ENCODE measurements at places on chromosomes 5 and 9. TPM values are rescaled to one million over a fixed set of nuclear protein-coding genes. Genes with fewer than 3 reads are reported as not detected.

- H3K27ac ChIP-seq: no peak overlapping the region
- H3K27me3 ChIP-seq: no peaks in the 10 kb centered on the region
- H3K4me1 ChIP-seq: no peaks in the 10 kb centered on the region
- no peaks in the 10 kb centered on the region for H3K36me3 ChIP-seq
Observed at GRCh38 chr9:13993632-13994185, 320.2 kb downstream of the NFIB start.

DNA sequence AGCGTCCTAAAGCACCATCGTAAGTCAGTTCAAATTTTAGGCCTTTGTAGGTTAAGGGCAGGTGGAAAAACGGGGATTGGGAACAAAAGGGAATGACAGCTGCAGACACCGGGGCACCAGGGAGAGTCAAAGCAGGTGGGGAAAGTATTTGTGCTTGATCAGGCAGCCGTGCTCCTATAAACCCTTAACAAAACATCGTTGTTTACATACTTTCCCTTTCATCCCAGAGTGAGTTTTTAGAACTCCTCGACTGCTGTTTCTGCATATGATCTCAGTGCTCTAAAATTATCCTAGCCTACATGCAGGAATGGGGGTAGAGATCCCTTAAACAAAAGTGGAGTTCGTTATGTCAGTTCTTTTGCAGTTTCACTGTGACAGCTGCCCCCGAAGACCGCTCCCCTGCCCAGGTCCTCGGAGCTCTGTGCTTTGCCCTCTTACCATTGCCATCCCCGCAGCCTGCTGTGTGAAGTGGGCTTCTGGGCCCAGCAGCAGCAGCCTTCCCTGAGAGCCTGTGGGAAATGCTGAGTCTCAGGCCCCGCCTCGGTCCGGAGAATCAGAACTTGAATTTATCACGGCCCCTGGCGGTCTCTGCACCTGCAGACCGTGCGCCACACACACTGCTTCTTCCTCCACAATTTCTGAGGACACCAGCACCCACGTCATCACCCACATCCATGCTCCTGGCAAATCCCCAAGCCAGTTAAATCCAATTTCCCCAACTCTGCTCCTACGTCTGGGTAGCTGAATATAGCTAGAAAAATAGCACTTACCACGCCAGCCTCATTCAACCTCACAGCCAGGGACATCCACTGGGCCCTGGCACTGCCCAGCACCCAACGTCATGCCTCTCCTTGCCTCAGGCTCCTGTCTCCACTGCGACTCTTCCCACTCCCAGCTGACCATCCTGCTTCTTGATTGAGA, 86.8 kb downstream of the NSUN2 start:
- DNase-seq: no peak
- H3K4me1 ChIP-seq: no peaks in the 10 kb centered on the region
- H3K36me3 ChIP-seq: no peaks in the 10 kb centered on the region
- H3K27ac ChIP-seq: no peak overlapping the region
- H3K27me3 ChIP-seq: no peaks in the 10 kb centered on the region

The PCDHGC5 gene
- 5.8 TPM for total RNA-seq

DNA sequence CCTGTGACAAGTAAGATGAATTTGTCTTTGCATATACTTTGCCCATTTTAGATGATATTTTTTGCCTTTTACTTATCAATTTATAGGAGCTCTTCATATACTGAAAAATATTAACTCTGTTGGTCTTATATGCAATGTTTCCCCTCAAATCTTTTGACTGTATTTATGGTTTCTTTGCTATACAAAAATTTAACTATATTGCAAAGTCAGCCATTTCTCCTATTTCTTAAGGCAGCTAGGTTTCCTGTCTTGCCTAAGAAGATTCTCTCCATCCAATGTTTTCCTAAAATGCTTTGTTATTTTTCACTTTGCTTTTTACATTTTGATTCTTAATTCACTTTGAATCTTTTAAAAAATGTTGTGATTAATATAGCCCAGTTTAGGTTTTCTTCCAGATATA, 273.1 kb downstream of the NSG2 start:
- no peak overlapping the region for H3K27ac ChIP-seq
- H3K4me1 ChIP-seq: no peaks in the 10 kb centered on the region
- DNase-seq: no peak
- H3K27me3 ChIP-seq: no peaks in the 10 kb centered on the region

The SOX30 gene
- not detected for total RNA-seq

- H3K36me3 ChIP-seq: no peaks in the 10 kb centered on the region
- no peaks in the 10 kb centered on the region for H3K4me1 ChIP-seq
- DNase-seq: no peak
- H3K27ac ChIP-seq: no peak overlapping the region
- H3K4me3 ChIP-seq: no peak overlapping the region
Observed at GRCh38 chr9:16519001-16519400, 351.5 kb downstream of the BNC2 start.

The SREK1IP1 gene
- 3.3 TPM for total RNA-seq

Data from Karpas-422 (cell line).